NCI-H1436 treated with DMSO at 0.1 percent for 48 hours (cell line): ENCODE measurements at places on chromosomes 5 and 9.

GRCh38 chr9:124337562-124337961 is 77.7 kb downstream of the PSMB7 start:
- no peak for DNase-seq

DNA sequence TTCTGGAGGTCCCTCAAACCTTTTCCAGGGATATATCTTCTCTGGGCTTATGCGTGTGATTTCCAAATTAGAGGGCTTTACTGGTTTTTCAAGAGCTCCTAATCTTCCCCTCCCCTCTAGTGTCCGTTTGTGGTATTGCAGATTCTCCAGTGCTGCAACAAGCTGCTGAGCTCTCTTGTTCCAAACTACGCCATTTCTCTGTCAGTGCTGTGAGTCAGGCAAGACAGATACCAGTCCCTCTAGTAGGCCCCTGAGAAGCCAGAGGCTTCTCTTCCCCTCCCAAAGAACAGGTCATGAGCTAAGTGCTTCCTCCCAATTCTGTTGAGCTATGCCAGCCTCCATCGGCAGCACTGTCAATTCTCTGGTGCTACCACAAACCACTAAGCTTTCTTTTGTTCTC is 149.5 kb downstream of the FANCC start:
- no peak for DNase-seq

DNA sequence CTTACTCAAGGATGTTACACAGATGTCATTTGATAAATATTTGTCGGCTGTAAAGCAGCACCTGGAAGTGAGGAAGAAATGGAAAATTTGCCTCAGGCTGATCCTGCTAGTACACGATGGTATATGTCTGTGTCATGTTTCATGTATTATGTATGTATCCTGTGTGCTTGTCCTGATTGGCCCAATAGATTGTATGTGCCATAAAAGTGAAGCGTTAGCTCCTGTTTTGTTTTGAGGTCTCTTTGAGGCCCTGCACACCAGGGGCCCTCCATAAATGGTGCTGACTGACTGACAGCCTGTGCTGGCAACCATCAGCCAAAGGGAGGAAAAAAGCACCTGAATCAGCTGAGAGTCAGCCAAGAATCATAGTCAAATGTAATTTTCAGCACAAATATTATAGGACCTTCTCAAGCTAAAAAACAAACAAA is 11.8 kb upstream of the LNPEP start:
- no peak for DNase-seq

DNA sequence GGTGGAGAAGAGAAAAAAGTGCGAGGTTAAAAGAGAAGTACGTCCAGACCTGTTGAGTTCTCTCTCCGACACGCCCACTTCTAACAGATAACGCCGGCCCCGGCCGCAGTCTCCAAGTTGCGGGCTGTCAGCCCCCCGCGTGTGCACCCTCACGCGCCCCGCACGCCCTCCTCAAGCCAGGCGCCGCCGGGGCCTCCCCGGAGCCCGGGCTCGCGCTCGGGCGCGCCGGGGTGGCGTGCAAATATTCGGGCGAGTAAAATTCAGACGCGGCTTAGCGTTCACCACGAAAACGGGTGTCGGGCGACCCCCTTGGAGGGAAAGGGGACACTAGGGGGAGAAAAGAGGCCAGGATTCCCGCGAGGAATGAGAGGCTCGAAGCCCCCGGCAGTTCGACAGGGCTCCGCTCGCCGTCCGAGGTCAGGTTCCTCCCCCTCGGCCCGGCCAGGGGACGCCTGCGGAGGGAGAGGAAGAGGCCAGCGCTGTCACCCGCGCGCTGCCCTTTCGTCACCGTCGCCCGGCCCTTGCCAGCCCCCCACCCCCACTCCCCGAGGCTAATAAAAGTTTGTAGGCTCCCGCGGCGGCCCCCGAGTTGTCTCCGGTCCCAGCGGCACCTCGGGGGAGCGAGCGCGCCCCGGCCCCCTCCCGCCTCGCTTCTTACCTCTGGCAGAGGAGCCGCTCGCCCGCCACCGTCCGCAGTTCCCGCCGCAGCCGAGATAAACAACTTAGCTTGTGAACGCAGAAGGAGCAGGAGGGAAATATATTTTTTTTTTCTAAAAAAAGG is 743 bp downstream of the NR3C1 start:
- no peak for DNase-seq
